ENCODE measurements at places on chromosomes 2 and 18.

DNA sequence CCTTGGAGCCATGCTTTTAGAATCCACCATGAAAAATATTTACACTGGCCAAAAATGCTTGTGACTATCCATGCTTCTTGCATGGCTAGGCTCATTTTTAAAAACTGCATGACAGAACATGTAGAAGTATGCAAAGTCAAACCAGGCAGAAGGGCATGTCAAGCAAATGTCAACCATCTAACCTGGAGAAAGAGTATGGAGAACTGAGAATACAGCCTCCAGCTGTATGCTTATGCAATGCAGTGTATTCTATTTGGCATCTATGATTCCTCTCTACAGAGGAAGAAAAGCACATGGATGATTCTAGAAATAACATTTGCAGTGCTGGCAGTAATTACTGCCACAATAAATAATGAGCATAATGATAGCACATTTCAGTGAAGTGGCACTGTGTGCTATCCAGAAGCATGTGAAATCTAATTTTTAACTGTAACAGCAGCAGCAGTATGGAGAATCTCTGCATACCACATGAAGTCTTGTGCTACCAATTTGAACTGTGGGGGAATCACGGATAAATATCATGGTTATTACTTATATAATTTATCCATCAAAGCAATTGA is 87.3 kb upstream of the CCDC141 start:
- DNase-seq, result no peak

DNA sequence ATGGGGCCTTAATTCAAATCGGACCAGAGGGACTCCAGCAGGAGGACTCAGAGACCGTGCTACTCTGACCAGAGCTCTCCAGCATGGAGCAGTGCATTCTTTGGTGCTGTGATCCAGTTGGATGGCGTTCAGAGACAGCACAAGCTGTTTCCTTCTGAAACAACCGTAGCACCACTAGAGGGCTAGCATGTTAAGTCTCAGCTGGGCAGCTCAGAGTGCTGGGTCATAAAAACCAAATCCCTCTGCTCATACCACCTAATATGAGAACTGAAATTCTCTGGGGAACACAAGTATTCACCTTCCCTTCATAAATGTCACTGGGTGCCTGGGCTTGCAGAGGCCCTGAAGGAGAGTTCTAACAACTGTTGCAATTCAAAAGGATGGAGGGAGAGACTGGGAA is 97.7 kb upstream of the TFCP2L1 start:
- no peak for DNase-seq

- no peak for DNase-seq
Measured at GRCh38 chr2:234421-234820, 29.4 kb downstream of the SH3YL1 start.

GRCh38 chr2:218400930-218401881 is 1.5 kb downstream of the CTDSP1 start:
- no peak for DNase-seq

GRCh38 chr2:32738939-32739338 is 111.1 kb downstream of the TTC27 start:
- no peak for DNase-seq

- DNase-seq, result no peak
Measured at GRCh38 chr2:29450596-29451222, 335.5 kb downstream of the CLIP4 start.

GRCh38 chr2:121075006-121075551 is 209.9 kb downstream of the TFCP2L1 start:
- no peak for DNase-seq

DNA sequence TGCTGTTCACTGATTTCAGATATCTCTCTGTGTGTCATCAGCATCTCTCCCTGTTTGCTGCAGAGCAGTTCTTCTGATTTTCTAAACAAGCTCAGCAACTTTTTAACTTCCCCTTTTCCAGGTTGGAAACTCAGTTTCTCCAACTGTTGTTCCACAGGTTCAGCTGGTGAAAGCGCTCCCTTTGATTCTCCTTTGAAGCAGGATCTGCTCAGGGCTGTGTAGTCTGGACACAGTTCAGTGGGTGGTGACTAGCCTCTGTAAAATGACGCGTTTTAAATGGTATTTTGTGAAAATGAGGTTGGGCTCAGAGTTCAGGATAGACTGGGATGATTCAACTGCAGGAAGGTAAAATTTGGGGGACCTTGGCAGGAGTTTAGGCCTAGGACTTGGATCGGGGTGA is 106.3 kb downstream of the TRIM43 start:
- DNase-seq, result no peak

DNA sequence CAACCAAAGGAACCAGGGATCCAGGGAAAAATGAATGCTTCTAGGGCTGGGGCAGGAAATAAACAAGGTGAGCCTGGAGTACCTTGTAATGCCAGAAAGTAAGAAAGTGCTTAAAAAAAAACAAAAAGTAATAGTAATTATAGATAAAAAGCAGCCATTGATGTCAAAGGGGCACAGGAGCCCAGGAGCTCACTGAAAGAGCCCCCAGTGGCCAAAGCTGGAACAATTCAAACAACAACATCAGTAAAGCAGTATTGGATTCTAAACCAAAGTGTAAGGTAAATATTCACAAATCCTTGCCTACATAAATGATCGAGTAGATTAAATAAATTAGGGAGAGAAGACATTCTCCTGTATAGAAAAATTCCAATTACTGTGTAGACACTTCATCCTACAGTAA is 114.3 kb upstream of the ARL4C start:
- no peak for DNase-seq

DNA sequence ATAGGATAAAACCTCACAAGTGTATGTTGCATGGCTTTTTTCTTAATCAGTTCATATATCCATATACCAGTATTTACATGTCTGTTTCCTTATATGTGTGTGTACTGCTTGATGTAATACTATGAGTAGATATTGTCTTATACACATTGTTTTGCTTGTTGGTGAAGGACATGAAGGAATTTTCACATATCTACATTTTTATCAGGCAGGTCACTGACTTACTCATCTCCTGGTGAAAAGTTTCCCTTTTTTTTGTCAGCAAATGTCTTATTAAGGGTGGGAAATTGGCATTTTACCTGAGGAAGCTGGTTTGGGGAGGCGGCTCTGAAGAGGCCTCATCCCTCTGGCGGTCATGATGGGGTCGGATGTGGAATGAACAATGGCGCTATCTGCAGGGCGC is 61.4 kb upstream of the LYPD1 start:
- no peak for DNase-seq

- no peak for DNase-seq
Measured at GRCh38 chr2:60569680-60570111, 16.2 kb upstream of the BCL11A start.

- DNase-seq, result no peak
Measured at GRCh38 chr2:79860228-79861058, 347.6 kb downstream of the CTNNA2 start.

- DNase-seq, result no peak
Measured at GRCh38 chr2:105866216-105867185, 121.8 kb downstream of the NCK2 start.

DNA sequence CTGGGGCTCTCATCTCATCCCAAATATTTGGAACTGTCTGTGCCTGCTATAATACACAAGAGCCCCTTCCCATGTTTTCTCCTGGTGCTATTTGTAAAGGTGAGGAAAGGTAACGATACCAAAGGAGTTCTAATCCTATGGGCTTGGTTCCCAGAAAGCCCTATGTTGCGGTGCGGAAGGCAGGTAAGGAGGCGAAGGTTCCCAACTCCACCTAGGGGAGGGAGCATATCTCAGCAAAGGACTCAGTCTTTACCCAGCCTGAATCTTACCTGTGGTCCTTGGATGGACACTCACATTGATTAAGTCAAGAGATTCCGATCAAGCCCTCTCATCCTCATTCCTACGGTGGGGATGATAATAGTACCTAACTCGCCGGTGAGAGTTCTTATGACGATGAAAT is 140.1 kb downstream of the BCL2 start:
- DNase-seq, result no peak

GRCh38 chr2:37907501-37908225 is 17.4 kb upstream of the RMDN2 start:
- DNase-seq, result no peak

GRCh38 chr2:98253461-98254070 is 92.7 kb upstream of the CNGA3 start:
- DNase-seq, result no peak

DNA sequence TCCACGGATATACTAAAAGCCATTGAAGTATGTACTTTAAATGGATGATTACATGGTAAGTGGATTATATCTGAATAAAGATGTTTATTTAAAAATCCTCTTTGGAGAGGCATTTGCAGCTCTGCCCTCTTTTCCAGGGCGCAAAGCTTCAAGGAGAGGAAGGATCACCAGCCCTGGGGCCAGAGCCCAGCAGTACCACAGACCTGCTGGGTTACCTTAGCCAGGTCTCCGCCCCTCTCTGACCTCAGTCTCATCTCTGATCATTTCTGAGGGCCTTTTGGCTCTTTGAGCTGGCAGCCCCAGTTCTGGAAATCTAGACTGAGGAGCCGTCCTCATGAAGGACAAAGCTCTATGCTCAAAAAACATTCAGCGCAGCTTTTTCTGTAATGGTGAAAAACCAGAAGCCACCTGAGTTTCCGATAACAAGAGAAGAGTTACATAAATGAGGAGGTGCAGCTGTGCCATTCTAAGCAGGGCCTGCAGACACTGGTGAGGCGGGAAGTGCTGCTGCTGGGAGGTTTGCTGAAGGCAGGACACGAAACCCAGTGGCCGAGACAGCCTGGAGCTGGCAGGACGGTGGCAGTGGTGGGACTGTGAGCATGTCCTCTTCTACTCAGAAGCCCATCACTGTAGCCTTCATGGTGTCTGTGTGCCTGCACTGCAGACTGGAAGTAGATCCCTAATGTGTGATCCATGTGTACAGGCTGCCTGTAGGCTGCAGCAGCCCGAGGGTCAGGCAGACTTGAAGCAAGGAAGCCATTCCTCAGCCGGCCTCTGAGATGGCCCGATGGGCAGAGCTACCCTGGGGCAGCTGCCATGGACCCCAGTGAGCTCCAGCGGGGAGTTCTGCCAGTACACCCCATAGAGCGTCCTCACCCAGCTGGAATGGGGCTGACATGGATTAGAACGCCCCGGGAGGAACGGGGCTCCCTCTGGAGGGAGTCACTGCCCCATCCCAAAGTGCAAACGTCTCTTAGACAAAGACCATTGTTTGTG is 27.7 kb downstream of the ADRA2B start:
- no peak for DNase-seq

DNA sequence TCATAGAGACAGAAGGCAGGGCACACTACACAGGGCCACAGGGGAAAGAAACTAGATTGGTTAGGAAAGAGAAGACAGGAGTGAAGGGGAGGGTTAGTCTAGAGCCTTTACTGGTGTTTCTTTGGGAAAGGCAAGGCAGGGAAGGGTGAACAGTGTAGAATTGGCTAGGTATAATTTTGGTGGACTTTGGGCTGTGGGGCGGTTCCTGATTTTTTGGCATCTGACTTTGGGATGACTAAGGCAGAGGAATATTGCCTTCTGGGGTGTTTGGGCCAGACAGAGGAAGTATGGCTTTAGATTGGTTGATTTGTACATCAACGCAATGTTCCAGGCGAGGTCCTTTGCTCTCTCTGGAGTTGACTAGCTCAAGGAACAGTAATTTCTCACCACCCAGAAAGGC is 534.8 kb downstream of the DCC start:
- no peak for DNase-seq

Data from CD4-positive, alpha-beta T cell treated with Interleukin-6 for 4 hours (primary cell).